ENCODE measurements at places on chromosomes 2 and 18.

- no peak for DNase-seq
Observed at GRCh38 chr18:59612381-59612780, 84.8 kb downstream of the CCBE1 start.

DNA sequence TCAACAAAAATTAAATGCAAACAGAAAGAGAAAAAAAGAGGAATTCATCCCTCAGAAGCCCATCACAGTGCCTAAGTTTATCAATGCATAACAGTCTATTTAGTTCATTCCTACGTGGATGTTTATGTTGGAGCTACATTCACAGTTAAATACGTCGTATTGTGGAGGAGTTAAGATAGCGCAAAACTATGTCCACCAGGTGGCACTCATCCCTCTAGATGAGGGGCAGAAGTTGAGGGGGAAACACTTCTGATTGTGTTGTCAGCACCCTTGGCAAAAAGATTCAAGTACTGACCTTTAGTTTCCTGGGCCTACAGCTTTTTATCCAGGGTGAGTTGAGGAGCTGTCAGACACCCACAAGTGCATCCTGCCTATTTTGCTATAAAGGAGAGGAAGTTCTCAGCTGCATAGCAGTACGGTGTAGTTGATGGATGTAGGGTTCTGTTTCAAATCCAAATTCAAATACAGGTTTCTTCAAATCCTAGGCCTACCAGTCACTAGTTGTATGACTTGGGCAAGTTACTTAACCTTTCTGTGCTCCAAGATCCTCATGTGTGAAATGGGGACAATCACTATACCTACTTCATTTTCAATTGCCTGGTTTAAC lies 26.8 kb upstream of the MYO1B start:
- peak; percentile 75 for DNase-seq

DNA sequence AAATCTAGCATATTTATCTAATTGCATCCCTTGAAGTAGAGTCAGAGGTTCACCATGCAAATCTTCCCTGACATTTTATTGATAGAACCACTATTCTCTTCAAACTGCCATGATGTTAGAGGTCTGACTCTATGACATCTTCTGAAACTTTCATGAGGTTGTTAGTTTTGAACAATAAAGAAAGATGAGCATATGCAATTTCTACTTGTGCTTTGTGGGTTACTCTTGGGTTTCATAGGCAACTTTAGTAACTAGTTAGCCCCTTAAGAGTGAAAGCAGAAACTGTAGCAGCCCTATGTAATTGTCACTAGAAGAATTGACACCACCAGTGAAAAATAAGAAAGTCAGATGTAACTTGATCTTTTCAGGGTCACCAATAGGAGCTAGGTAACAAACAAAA lies 53.1 kb upstream of the ZEB2 start:
- DNase-seq: no peak

DNA sequence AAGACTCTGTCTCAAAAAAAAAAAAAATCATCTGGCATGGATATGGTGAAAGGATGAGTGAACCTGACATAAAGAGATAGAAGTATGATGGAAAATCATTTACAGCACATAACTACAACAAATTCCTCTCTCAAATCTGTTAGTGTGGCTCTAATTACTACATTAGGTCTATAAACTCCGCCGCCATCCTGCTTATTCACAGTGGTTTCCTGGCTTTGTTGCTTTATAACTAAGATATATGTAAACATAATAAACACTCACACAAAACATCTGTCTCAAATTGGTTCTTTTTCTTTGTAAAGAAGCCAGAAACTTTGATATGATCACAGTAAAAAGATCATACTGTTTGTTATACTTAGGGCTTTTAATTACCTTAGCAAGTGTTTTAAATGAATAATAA lies 412.6 kb upstream of the FAM98A start:
- no peak for DNase-seq

DNA sequence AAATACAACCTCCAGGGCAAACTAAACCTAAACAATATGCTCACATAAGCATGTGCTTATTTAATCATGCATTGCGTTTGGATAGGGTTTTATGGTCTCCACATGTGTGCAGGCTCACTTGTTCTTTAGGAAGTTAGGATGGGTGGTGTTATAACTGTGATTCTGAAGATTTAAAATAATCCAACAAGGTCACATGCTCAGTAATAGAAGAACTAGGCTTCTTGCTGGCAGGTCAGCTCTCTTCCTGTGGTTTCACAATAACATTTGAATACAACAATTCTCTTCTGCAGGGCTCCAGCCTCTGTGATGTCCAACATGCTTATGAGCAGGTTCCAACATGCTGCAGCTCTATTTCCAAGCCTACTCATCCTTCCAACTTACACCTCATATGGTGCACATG lies 84.0 kb downstream of the MYL12B start:
- DNase-seq: no peak

GRCh38 chr2:212994976-212995375 lies 156.4 kb downstream of the IKZF2 start:
- no peak for DNase-seq

- no peak for DNase-seq
Observed at GRCh38 chr2:217735899-217736298, 266.9 kb downstream of the TNS1 start.

GRCh38 chr2:88329815-88330603 lies 122.5 kb downstream of the FOXI3 start:
- no peak for DNase-seq

DNA sequence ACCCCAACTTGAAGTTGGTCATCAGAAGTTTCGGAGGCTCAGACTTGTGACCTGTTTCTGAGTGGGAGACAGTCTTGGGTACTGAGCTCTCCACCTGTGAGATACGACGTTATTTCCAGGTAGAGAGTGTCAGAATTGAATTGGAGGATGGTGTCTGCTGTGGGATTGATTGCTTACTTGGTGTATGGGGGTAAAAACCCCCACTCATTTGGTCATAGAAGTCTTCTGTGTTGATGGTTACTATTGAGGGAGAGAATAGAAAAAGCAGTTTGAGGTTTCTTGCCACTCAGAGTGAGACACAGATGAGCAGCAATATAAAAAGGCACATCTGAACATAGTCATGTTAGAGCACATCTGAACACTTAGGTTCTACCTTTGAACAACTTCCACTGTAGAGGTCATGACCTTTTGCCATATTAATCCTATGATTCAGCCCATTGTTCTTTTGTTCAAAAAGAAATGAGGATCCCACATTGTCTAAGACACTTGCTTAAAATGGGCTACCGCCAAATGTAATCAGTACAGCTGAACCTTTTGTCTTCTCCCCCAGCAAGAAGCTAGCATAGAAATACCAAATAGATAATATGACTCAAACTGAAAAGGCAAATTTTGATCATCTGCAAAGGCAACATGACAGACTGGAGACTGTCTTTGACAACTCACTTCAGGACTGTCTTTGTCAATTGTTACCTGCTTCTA lies 73.3 kb downstream of the NAB1 start:
- no peak for DNase-seq

GRCh38 chr2:217652761-217653639 lies 349.8 kb downstream of the TNS1 start:
- DNase-seq: no peak

DNA sequence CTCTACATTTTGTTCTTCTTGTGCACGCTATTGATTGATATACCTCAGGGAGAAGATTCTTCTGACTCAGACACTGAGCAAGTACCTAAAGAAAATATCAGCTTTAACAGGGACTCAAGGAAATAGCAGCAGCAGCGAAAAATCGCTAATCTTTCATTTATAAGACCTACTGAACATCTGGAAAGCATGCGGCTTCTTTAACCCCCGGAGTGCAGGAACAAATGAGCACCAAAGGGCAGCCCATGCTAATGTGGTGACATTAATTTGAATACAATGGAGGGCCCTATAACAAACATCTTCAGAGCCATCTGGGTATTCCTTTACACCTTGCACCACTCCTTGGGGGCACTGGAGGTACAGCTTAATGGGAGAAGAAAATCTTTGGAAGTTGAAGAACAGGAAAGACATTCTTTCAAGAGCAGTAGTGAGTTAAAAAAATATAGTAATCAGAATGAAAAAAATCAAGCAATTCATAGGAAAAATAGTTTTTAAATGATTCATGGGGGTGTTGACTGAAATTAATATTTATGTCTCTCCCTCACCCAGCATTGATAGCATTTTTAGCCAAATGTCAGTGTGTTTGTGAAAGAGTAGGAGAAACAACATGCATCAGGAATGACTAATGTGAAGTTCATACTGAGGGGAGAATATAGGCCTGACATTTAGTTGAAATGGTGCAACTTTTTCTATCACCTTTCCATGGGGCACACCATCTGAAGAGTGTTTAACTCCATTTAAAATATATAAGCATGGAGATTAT lies 281.7 kb downstream of the HRH4 start:
- DNase-seq: no peak

DNA sequence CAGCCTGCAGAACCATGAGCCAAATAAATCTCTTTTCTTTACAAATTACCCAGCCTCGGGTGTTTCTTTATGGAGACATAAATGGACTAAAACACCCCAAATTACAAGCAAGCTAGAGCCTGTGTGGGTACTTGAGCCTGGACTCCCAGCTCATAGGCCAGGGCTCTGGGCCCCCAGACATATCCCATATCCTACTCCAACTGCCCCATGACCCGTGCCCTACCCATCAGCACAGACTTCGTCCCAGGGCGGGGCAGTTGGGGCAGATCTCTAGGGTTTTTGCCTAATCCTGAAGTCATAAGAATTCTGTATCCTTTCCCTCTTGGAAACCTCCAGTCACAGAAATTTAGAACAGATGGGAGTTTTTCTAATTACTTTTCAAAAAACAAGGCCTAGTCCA lies 90.7 kb downstream of the DDX1 start:
- DNase-seq: no peak

Data from glutamatergic neuron (in vitro differentiated cells).